ENCODE measurements at places on chromosomes 7 and 10. TPM values are rescaled to one million over a fixed set of nuclear protein-coding genes. Genes with fewer than 3 reads are reported as not detected.
A peak's percentile ranks its signal among the peaks of the same experiment; 100 is the strongest.

- DNase-seq = no peak
These were observed 11.1 kb upstream of the LRRC27 start for GRCh38 chr10:132320654-132321469.

DNA sequence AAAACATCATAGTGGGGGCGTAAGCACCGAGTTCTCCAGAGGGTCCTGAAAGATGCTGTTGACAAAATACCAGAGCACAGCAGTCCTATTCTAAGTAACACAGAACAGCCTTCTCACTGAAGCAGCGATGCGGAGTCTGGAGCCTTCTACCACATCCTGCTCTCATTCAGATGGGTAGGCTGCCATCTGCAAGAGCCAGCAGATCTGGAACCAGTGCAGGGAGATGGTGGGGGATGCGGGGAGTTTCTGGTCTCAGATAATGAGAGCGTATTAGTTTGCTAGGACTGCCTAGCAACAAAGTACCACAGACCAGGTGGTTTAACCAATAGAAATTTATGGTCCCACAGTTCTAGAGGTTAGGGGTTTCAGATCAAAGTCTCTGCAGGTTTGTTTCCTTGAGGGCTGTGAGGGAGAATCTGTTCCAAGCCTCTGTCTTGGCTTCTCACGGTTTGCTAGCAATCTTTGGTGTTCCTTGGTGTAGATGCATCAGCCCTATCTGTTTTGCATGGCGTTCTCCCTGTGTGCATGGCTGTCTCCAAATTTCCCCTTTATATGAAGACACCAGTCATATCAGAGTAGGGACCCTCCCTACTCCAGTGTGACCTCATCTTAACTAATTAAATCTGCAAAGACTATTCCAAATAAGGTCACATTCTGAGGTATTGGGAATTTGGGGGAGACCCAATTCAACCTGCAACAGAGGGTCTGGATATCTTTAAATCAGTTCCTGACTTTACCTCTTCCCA lies 52.0 kb upstream of the STEAP1B start:
- no peak for DNase-seq

- DNase-seq = no peak
These were observed 38.2 kb downstream of the MALSU1 start for GRCh38 chr7:23337374-23337773.

GRCh38 chr7:47574482-47575329 lies 7.2 kb downstream of the TNS3 start:
- DNase-seq = peak; percentile 65

DNA sequence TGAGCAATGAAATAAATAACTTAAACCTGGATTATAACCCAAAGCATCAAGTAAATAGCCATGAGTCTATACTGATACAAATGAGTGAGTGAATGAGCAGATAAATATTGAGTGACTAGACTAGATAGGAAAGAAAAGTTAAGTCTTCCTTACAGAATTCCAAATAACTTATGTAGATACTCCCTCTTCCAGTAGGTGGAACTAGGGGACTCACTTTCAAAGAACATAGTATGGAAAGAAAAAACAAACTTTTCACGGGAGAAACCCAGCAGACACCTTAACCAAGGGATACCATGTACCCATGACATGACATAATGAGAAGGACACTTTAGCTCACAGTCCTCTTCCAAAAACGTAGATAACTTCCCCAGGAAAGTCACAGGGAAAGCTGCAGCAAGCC lies 32.2 kb downstream of the CSGALNACT2 start:
- no peak for DNase-seq

DNA sequence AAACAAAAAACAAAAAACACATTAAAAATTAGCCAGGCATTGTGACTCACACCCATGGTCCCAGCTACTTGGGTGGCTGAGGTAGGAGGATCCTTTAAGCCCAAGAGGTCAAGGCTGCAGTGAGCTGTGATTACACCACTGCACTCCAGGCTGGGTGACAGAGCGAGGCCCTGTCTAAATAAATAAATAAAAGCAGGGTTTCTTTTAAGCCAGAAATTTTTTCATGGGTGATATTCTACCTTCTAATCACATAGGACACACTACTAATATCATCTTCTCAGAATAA lies 14.2 kb upstream of the SVIL start:
- no peak for DNase-seq

DNA sequence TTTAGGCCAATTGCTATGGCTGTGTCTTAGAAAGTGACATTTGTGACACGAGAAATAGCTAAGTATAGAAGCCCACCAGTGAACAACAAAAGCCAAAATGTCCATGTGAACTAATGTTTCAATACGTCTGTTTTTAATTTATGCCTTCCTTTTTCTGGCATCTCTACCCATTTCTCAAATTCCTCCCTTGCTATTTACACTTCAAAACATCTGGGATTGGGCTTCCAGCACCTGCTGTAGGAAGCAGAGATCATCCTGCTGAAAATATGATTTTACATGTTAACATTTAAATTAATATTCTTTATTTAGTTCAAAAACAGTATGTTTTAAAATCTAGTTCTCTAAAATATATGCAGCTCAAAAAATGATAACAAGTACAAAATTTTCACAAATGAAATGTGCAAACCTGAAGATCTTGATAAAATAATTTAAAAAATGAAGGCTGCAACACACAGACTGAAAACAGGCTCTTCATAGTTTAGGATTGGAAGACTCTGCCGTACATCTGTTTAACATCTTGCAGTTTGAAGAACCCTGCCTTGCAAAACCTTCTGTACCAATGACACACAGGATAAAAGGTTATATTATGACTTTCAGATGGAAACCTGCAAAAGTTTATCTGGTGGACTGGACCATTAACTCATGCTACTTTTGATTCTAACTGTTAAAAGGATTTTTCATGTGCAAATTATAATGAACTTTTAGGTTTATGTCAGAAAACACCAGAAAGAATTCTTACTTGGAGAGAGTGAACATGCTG lies 408.4 kb downstream of the SUGCT start:
- DNase-seq = peak; percentile 63

GRCh38 chr7:123789817-123790216 lies 41.0 kb upstream of the WASL start:
- DNase-seq = no peak

- DNase-seq = no peak
These were observed 105.6 kb upstream of the HABP2 start for GRCh38 chr10:113447278-113447677.

DNA sequence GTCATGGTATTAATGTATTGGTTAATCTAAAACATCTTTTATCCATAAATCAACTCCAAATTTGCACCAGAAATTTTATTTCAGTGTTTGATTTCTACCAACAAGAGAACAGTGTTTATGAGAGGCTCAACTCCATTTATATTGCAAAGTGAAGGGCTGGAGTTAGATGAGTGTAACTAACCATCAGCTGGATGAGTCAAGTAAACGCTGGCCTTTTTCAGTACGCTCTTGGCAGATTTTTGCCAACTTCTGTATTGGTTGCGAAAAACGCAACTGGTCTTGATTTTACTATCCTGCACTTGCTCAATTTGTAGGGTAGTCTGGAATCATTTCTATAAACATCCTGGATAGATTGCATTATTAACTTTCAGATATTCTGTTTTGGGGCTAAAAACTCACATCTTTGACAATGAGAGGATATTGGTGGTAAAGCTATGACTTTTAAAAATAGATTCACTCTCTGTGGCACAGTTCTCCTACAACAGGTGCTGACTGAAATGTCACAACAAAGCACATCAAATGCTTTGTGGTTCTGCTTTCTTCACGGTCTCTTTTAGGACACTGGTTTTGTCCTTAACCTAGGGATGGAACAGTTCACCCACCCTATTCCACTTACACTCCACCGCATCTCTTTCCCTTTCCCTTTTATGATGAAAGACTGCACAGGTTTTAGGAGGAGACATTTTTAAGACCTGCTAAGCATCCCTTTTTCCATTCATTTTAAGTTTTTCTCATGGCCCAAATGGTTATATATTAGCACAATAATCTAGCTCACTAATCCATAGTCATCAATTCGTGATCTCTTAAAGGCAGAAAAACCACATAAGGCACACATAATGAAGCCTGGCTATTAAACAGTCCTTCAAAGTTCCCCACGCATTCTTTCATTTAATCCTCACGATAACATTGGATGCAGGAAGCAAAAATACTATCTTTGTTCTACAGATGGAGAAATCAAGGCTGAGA lies 12.8 kb downstream of the CACNA2D1 start:
- no peak for DNase-seq

DNA sequence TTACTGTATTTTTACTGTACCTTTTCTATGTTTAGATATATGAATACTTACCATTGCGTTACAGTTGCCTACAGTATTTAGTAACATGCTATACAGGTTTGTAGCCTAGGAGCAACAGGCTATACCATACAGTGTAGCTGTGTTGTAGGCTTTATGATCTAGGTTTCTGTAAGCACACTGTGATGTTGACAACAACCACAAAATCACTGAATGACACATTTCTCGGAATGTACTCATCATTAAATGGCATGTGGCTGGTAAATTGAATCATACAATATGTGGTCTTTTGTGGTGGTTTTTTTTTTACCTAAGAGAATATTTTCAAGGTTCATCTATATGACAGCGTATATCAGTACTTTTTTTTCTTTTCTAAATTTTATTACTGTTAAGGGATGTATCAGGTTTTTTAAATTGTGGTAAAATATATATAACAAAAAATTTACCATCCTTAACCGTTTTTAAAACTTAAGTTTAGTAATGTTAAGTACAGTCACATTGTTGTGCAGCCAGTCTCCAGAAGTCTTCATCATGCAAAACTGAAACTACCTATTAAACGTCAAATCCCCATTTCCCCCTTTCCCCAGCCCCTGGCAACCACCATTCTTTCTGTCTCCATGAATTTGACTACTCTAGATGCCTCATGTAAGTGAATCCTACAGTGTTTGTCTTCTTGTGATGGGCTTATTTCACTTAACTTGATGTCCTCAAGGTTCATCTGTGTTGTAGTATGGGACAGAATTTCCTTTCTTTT lies 21.5 kb downstream of the BTAF1 start:
- DNase-seq = no peak

DNA sequence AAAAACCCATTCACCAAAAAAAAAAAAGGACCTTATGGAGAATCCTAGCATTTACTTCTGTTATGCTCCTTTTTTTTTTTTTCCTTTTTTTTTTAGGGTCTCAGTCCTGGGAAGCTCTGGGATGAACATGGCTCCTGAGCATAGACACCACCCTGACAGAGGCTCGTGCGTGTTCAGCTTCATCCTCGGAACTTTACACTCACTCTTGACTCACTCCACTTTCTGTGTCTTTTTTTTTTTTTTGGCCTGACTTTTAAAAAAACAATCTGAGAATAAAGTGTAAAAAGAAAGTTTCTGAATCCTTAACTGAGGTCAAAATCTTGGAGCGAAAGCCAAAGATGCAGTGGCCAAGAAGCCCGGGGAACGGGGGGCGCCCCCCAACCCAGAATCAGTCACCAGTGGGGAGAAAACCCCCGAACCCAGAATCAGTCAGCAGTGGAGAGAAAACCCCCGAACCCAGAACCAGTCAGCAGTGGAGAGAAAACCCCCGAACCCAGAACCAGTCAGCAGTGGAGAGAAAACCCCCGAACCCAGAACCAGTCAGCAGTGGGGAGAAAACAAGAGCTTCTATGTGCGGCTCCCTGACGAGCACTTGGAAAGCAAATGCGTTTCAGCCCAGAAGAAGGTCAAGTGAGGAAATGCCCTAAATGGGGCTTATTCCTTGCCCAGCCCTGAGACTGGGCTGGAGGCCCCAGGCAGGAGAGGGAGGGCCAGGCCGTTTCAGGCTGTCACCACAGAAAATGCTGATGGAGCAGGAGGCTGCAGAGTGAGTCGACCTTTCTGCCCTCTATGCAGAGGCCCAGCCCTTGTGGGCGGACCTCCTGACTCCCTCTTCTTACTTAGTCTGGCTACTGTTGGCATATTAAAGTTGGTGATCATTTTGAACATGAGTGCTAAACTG lies 19.0 kb upstream of the PFKP start:
- no peak for DNase-seq

GRCh38 chr7:43747328-43748105 lies 11.0 kb upstream of the BLVRA start:
- DNase-seq = no peak

DNA sequence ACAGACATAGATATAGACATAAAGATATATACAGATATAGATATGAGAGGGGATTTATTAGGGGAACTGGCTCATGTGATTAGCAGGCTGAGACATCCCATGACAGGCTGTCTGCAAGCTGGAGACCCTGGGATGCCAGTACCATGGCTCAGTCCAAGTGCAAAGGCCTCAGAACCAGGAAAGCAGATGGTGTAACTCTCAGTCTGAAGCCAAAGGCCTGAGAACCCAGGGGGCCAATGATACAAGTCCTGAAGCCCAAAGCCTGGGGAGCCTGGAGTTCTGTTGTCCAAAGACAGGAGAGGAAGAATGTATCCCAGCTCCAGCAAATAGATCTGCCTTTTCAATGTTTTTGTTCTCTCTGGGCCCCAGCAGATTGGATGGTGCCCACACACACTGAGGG lies 5.5 kb downstream of the NCOA4 start:
- no peak for DNase-seq

GRCh38 chr7:140972876-140973829 lies 41.6 kb downstream of the MRPS33 start:
- no peak for DNase-seq

DNA sequence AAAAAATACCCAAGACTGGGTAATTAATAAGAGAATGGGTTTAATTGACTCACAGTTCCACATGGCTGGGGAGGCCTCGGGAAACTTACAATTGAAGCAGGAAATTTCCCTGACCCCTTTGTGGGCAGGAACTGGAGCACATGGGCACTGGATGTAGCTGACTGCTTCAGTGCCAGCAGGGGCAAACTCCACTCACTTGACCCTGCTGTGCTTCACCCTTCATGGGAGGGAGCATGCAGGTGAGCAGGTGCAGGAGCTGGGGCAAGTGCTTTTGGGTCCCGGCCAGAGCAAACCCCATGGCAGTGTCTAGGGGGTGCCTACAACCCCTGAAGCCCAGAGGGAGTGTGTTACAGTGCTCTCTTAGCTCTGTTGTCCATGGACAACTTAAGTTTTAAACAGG lies 132.6 kb downstream of the AKR1D1 start:
- DNase-seq = no peak

GRCh38 chr10:88542522-88542921 lies 40.6 kb downstream of the RNLS start:
- DNase-seq = no peak

DNA sequence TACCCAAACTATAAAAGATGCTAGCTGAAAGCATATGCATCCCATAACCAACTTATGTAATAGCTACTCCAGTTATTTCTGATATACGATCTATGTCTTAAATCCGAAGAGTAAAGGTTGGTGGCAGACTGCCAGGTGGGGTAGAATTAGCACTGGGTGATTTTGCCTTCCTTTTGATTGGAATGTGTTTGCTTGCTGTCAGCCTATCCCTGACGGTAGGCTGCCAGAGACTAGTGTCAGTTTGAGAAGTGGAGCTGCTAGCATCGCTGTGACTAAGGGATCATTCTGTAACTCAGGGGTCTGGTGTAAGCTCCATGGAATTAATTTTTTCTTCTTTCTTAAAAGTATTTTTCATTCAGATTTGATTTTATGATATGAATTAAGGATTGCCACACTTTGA lies 9.5 kb upstream of the SEM1 start:
- no peak for DNase-seq

- peak; percentile 40 for DNase-seq
These were observed 75.5 kb downstream of the PAPSS2 start for GRCh38 chr10:87734987-87735827.

- no peak for DNase-seq
These were observed 32.0 kb upstream of the ARHGAP22 start for GRCh38 chr10:48636901-48637300.

Gene RELN
- total RNA-seq = 15.6 TPM

Gene NYAP1
- total RNA-seq = 1.7 TPM

Gene SPDYE2B
- total RNA-seq = not detected

Gene CDK1
- total RNA-seq = 40.3 TPM

Gene TAS2R4
- total RNA-seq = 3.1 TPM

Gene DNAJC9
- 17.2 TPM for total RNA-seq

Gene EGR2
- 14.9 TPM for total RNA-seq

Gene UFSP1
- total RNA-seq = 1.2 TPM

Gene CXCL12
- total RNA-seq = 107 TPM

Gene C10orf71
- 2.2 TPM for total RNA-seq
